ENCODE measurements at places on chromosomes 4 and X. TPM values are rescaled to one million over a fixed set of nuclear protein-coding genes. Genes with fewer than 3 reads are reported as not detected.

DNA sequence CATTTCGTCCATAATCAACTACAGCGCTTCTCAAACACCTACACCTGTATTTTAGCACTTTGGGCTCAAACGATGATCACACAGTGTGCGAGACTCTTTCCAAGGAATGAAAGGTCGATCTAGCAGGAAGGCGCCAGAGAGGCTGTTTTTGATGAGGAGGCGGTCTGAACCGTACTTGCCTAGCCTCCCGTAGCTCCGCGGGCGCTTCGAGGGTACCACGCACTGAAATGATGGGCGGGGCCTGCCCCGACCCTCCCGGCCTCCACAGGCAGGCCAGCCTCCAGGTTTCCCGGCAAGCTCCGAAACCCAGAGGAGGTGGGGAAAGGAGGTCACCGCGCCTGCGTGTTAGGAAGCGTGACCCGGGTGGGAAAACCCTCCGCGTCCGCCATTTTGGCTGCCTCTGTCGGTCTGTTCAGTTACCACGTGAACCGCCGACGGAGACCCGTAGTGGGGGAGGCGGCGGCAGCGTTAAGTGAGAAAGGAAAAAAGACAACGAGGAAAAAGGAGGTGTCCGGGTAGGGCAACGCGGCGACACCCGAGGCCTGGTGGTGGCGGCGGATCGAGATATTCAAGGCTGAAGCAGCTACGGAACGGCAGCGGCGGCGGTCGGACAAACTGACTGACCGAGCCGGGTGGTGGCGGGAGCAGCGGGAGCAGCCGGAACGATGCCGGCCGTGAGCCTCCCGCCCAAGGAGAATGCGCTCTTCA is at the start of gene NAA15:
NAA15 (plus strand) TSS at position 393 of the 708 bp plus-strand sequence; CDS start at position 666, 273 bp downstream.
- DNase-seq, result peak; percentile 97
- peaks cover 56% of the 10 kb centered on the region for H3K4me1 ChIP-seq
- no peaks in the 10 kb centered on the region for H3K27me3 ChIP-seq

- H3K36me3 ChIP-seq, result no peaks in the 10 kb centered on the region
- H3K4me1 ChIP-seq, result no peaks in the 10 kb centered on the region
- no peaks in the 10 kb centered on the region for H3K27me3 ChIP-seq
- DNase-seq, result no peak
- no peak overlapping the region for H3K4me3 ChIP-seq
Observed at GRCh38 chr4:189494407-189494806, 446.3 kb upstream of the FRG1 start.

- H3K36me3 ChIP-seq, result no peaks in the 10 kb centered on the region
- no peak overlapping the region for H3K27ac ChIP-seq
- no peaks in the 10 kb centered on the region for H3K27me3 ChIP-seq
- peak; percentile 50 for DNase-seq
Observed at GRCh38 chrX:41265615-41266014, 68.3 kb upstream of the DDX3X start.

DNA sequence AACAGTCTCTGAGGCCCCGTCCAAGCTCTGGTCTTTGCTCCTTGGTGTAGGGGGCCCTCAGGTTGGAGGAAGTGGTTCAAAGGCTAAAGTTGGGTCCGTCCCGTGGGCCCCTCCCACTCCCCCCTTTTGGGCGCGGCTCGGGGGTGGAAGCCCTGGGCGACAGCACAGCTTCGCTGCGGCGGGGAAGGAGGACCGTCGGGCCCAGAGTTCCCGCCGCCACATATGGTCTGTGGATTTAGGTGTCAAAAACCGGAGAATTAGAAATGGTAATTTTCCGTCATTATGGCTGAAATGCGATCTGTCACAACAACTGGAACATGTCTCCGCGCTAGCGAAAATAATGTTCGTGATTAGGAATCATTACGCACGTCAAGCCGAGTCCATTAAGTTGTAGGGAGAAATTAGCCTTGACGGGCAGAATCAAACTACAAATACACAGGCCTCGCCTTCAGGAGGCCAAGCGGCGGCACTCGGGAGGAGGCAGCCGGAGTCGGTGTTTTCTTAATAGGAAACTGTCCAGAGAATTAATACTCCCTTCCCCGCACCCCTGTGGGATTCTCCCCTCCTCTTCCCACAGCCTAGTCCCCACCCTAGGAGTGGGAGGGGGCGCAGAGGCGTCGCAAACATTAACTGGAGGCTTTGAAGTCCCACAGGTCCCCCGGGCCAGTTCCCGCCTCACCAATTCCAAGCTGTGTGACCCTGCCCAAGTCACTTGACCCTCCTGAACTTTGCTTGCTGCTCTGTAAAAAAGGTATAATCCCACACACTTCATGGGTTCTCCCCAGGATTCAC is 15.0 kb downstream of the NKX3-2 start:
- peaks cover 87% of the 10 kb centered on the region for H3K27me3 ChIP-seq
- no peaks in the 10 kb centered on the region for H3K36me3 ChIP-seq
- peaks cover 27% of the 10 kb centered on the region for H3K4me1 ChIP-seq
- no peak for DNase-seq
- H3K27ac ChIP-seq, result no peak overlapping the region

DNA sequence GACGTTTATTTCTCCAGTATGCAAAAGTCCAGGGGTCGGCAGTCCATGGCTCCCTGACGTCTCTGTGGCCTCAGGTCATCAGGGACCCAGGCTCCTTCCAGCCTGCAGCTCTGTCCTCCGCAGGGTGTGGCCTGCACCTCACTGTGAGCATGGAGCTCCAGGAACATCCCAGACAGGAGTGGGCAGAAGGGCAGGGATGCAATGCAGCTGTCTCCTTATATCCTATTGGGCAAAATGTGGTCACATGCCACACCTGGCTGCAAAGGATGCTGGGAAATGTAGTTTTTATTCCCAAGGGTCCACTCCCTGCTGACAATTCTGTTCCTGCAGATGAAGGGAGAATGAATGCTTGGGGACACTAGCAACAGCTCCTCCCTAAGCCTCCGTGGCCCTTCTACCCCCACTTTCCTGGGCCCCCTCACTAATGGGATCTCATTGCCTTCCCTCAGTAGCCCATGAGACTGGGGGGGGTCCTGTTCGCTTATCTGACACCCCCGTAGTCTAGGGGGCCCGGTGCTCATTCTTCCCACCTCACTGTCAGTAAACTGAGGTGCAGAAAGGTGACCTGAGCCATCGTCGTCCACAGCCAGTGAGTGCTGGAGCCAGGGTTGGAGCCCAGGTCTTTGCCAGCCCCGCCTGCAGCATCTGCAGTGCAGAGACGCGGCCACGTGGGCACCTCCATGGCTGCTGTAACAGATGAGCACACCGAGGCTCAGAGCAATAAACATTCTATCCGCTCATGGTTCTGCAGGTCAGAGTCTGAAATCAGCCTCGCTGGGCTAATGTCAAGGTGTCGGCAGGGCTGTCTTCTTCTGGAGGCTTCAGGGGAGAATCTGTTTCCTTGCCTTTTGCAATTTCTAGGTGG is 5.9 kb upstream of the GRPEL1 start:
- no peaks in the 10 kb centered on the region for H3K27me3 ChIP-seq
- no peak overlapping the region for H3K27ac ChIP-seq
- peaks cover 8% of the 10 kb centered on the region for H3K4me1 ChIP-seq
- no peak for DNase-seq
- H3K36me3 ChIP-seq, result no peaks in the 10 kb centered on the region
- no peak overlapping the region for H3K4me3 ChIP-seq

GRCh38 chr4:2860391-2861348 is 17.0 kb downstream of the ADD1 start:
- H3K4me3 ChIP-seq, result no peak overlapping the region
- no peak for DNase-seq
- H3K27ac ChIP-seq, result no peak overlapping the region
- H3K4me1 ChIP-seq, result peaks cover 78% of the 10 kb centered on the region

GRCh38 chr4:187141101-187141500 is 417.4 kb upstream of the FAT1 start:
- H3K4me1 ChIP-seq, result no peaks in the 10 kb centered on the region
- no peaks in the 10 kb centered on the region for H3K36me3 ChIP-seq
- H3K4me3 ChIP-seq, result no peak overlapping the region
- no peak for DNase-seq

DNA sequence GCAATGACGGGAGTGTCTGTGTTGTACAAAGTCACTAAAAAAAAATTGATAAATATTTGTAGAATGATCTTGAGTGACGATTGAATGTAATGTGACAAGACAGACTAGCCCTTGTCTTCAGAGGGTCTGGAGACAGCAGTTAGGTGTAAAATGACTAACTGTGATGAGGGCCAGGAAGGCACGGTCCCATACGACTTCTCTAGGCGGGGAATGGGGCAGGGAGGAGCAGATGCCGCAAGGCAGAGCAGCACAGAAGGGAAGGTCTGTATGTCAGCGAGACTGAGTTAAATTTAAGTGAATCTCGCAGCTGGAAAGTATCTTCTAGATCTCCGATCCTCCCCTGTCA is 405 bp downstream of the CENPE start:
- peaks cover 10% of the 10 kb centered on the region for H3K4me1 ChIP-seq
- H3K27me3 ChIP-seq, result no peaks in the 10 kb centered on the region
- no peak for DNase-seq
- peak overlapping the region; percentile 67 for H3K4me3 ChIP-seq

CISD2 gene
- 54.9 TPM for polyA plus RNA-seq

DDIT4L gene
- polyA plus RNA-seq, result 0.32 TPM

CPZ gene
- polyA plus RNA-seq, result not detected

KLB gene
- polyA plus RNA-seq, result not detected

STOX2 gene
- not detected for polyA plus RNA-seq

SCML2 gene
- 0.41 TPM for polyA plus RNA-seq

ADAMTS3 gene
- not detected for polyA plus RNA-seq

NR0B1 gene
- polyA plus RNA-seq, result not detected

ITGB1BP2 gene
- not detected for polyA plus RNA-seq
